ENCODE measurements at places on chromosomes 7 and 10.

DNA sequence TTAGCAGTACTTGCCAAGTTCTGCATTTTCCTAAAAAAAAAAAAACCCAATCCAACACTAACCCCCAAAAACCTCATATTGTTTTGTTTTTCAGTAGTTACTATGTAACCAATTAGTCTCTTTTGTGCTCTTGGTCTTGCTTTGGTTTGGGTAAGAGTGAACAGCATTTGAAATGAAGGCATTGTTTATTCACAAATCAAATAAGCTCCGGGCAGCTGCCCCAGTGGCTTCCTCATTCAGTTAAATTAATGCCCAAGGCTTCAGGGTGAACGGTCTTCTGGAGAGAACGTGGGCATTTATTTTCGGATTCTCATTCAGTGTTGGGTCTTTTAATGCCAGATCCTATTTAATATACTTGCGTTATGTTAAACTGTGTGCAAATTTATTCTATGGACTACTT, 108.7 kb downstream of the GFRA1 start:
- no peak for DNase-seq

DNA sequence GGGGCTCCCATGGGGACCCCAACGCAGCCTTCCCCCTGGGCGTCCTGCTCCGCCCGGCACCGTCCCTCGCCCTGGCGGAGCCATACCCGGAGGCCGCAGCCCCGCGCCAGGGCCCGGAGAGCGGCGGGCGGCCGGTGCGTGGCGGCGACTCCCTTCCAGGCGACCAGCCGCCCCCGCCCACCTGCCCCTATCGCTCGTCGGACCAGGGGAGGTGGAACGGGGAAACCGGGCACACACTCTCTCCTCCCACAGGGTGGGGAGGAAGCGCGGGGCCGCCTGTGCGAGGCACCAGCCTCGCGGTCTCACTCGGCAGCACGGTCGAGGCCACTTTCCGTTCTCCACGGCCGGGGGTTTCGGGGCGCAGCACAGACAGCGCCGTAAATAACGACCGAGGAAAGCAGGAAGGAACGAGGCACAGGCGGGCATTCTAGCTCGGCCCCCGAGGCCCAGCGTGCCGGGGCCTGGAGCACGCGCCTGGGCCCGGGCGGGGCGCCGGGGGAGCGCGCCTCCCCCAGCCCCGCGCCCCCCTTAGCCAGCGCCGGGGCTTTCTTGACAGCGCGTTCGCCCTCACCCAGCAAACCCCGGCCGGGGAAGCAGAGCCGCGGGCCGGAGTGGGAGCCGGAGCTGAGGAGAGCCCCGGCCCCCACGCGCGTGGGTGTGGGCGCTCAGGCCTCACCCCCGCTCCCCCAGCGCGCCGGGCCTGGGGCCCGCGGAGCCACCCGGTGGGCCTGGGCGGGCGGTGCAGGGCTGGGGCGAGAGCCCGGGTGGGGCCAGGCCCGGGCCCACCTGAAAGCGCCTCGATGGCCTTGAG, 936 bp downstream of the IGF2BP3 start:
- peak; percentile 62 for DNase-seq

- peak; percentile 82 for DNase-seq
Measured at GRCh38 chr7:521221-522070, 1.8 kb upstream of the PDGFA start.

DNA sequence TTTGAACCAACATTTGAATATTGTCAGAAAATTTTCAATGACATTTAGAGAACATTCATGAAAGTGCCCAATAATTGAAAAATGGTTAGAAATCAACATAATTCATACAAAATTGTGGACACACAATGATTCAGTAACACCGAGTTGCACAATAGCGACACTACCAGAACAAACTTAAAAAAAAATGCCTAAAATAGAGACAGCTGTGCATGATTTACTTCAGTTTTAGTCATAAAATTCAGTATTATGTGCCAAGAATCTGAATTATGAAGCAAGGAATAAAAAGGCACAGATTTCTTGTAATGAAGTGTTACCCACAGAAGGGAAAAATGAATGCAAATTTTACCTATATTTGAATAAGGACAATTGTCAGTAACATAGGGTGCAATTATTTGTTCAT, 396.0 kb downstream of the SEMA3D start:
- no peak for DNase-seq

- no peak for DNase-seq
Measured at GRCh38 chr7:37141742-37142141, 306.9 kb downstream of the ELMO1 start.

DNA sequence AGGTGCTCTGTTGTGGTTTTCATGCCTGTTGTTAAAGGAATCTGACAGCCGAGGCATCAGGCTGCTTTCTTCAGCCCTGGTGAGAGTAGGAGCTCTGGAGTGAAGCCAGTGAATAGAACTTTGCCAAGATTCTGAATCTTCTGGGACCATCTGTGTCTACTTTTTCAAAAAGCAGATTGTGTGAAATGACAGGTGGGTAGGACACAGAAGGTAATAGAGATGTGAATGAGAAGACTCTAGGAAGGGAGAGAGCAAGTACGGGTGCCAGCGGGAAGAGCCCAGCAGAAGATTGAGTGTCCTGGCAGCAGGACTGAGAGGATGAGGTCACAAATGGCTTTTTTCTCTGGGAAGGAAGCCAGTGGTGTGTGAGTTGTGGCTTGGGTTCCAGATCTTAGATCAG, 429.2 kb downstream of the SDK1 start:
- DNase-seq: no peak

GRCh38 chr7:50710441-50711154, 72.1 kb downstream of the GRB10 start:
- no peak for DNase-seq

- no peak for DNase-seq
Measured at GRCh38 chr7:101094791-101095375, 9.6 kb downstream of the TRIM56 start.

Data from mesothelial cell of epicardium (in vitro differentiated cells).